AG04450 (cell line): ENCODE measurements at places on chromosomes 1 and 21. TPM values are rescaled to one million over a fixed set of nuclear protein-coding genes. Genes with fewer than 3 reads are reported as not detected.

GREM2 gene
- polyA plus RNA-seq: 2.1 and 2.3 TPM in 2 replicates

TRIM17 gene
- 0.16 and 0.27 TPM in 2 replicates for polyA plus RNA-seq

RGS4 gene
- 20.2 and 22.0 TPM in 2 replicates for polyA plus RNA-seq

SPRR2E gene
- not detected in 2 replicates for polyA plus RNA-seq

OR2T2 gene
- not detected in 2 replicates for polyA plus RNA-seq

TSSK3 gene
- 0.33 and 0.45 TPM in 2 replicates for polyA plus RNA-seq

PLEKHO1 gene
- 62.0 and 73.4 TPM in 2 replicates for polyA plus RNA-seq

IFFO2 gene
- 6.8 and 7.8 TPM in 2 replicates for polyA plus RNA-seq

OR2T35 gene
- polyA plus RNA-seq: not detected in 2 replicates

CD1B gene
- not detected in 2 replicates for polyA plus RNA-seq

IL12RB2 gene
- not detected in 2 replicates for polyA plus RNA-seq

CACNA1S gene
- polyA plus RNA-seq: not detected in 2 replicates

LCE1F gene
- not detected in 2 replicates for polyA plus RNA-seq

NCMAP gene
- not detected in 2 replicates for polyA plus RNA-seq

HOOK1 gene
- not detected in 2 replicates for polyA plus RNA-seq

HAPLN2 gene
- not detected in 2 replicates for polyA plus RNA-seq

ZFP69B gene
- polyA plus RNA-seq: 4.4 and 5.9 TPM in 2 replicates

CDA gene
- 2.8 and 4.2 TPM in 2 replicates for polyA plus RNA-seq

AADACL3 gene
- polyA plus RNA-seq: not detected in 2 replicates

CORT gene
- polyA plus RNA-seq: not detected in 2 replicates

TPM3 gene
- 397 and 565 TPM in 2 replicates for polyA plus RNA-seq

GNAT2 gene
- polyA plus RNA-seq: 0.06 TPM in 1 of 2 replicates, not detected in the other

RNF186 gene
- polyA plus RNA-seq: not detected in 2 replicates

LRRC71 gene
- not detected in 2 replicates for polyA plus RNA-seq

SRGAP2C gene
- polyA plus RNA-seq: 9.2 and 9.4 TPM in 2 replicates

GCSAML gene
- not detected in 2 replicates for polyA plus RNA-seq

LAMC2 gene
- 1.5 and 1.6 TPM in 2 replicates for polyA plus RNA-seq

CLDN17 gene
- not detected in 2 replicates for polyA plus RNA-seq

SMG5 gene
- 20.8 and 27.8 TPM in 2 replicates for polyA plus RNA-seq
